NCI-H2081 treated with DMSO at 0.1 percent for 48 hours (cell line): ENCODE measurements at places on chromosomes 1 and 21.

DNA sequence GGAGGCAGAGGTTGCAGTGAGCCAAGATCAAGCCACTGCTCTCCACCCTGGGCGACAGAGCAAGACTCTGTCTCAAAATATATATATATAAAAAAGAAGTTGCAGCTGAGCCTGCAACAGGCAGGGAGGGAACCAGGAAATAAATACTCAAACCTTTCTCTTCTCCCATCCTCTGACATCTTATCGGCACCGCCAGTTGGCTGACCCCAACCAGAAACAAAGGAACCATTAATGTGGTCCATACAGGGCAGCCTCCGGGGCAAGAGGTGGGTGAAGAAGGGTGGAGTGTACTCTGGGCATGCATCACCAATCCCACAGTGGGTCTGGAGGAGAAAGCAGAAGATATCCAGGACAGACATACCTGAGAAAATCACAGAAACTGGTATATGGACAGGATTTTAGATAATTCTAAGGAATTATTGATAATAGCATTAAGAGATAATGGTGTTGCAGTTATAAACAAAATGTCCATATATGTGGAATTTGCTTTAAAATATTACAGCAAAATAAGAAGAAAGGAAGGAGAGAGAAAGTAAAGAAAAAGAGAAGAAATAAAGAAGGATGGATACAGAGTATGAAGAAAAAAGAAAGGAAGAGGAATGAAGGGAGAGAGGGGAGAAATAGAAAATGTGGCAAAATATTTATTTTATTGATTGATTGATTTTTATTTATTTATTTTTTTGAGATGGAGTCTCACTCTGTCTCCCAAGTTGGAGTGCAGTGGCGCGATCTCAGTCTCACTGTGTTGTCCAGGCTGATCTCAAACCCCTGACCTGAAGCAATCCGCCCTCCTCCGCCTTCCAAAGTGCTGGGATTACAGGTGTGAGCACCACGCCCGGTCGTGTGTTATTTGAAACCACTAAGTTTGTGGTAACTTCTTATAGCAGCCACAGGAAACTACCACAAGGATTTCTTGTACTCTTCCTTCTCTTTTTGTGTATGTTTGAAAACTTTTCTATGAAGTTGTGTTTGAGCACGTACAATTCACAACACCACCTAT, 4.1 kb upstream of the PTAFR start:
- DNase-seq = no peak

DNA sequence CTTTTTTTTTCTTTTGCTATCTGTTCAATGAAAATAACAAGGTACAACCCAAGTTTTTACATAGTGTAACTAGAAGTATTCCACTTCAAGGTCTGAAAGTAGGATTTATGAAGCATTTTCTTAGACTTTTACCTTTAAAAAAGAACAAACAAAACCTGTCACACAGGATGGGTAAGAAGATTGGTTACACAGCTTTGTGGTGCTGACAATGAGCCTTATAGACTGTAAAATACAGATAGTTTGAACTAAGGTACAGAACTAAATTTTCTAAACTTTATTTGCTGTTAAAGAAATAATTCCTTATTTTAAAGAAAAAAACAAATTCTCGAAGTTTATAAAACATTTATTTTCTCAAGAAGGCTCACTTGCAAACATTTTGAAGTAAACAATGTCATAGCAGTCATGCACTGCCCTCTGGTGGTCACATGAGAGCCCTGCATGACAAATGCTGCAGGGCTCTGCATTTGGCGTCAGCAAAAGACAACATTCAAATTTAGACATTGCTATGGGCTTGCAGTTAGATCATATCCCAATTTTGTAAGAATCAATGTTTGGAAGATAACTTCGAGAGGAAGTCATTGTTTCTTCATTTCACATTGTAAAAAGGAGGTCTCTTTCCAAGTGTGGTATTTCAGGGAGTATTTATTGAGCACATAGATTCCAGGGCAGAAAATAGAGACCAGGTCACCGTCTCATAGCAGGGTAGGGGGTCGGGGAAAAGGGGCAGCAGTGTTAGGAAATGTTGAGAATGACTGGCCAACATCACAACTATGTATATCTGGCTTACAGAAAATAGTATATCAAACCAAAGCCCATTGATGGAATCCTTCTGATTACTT, 115.3 kb upstream of the FMN2 start:
- DNase-seq = no peak

- no peak for DNase-seq
Measured at GRCh38 chr1:61389926-61390845, 307.8 kb downstream of the NFIA start.

- DNase-seq = no peak
Measured at GRCh38 chr1:109927911-109928321, 17.3 kb downstream of the CSF1 start.

- no peak for DNase-seq
Measured at GRCh38 chr1:35369922-35370671, 101.6 kb downstream of the ZMYM4 start.

DNA sequence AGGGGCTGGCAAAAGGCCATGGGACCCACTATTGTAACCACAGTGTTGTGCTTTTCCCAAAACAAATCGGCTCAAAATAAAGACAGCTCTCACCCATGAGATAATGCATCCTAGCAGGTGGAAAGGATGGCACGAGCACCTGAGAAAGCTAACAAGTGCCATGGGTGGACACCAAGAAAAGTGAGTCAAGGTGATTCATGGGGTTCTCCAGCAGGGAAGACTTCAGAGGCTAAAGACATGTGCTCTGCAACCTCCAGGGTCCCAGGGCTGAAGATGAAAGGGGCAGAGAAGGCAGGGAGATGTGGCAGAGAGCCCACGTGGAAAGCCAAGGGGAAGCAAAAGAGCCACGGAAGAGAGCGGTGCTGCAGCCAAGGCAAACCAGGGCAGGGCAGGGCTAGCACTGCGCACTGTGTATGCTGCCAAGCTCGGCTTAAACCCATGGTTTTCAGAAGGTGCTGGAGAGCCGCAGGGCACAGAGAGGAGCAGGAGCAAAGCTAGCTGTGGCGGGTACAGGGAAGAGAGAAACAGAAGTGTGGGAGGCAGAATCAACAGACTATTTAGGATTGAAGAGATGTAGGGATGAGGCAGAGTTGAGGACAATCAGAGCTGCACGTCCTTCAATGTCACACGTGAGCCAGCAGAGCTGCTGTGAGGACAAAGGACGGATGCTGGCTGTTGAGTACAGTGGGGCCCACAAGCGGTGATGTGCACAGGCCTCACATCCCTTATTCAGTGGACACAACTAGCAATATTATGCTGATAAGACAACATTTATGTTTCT, 41.8 kb upstream of the C1orf198 start:
- DNase-seq = no peak

- no peak for DNase-seq
Measured at GRCh38 chr1:24302209-24302611, 16.9 kb upstream of the GRHL3 start.

DNA sequence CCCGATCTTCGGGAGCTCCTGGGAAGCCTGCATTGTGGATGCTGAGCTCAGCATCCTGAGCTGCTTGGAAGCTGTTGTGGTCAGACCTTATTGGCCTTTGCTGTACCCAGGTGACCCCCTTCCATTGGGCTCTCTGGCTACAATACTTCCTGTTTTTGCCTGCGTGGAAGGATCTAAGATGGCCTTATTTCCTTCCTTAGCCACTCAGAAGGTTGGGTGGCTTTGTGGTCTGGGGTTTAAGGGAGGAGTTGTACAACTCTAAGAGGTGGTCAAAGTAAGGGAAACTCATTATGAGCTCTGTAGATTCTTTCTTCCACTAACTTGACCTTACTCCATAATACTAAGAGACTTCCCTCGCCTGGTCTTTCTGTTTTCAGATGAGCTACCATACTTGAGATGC, 17.7 kb downstream of the PFKFB2 start:
- DNase-seq = no peak

DNA sequence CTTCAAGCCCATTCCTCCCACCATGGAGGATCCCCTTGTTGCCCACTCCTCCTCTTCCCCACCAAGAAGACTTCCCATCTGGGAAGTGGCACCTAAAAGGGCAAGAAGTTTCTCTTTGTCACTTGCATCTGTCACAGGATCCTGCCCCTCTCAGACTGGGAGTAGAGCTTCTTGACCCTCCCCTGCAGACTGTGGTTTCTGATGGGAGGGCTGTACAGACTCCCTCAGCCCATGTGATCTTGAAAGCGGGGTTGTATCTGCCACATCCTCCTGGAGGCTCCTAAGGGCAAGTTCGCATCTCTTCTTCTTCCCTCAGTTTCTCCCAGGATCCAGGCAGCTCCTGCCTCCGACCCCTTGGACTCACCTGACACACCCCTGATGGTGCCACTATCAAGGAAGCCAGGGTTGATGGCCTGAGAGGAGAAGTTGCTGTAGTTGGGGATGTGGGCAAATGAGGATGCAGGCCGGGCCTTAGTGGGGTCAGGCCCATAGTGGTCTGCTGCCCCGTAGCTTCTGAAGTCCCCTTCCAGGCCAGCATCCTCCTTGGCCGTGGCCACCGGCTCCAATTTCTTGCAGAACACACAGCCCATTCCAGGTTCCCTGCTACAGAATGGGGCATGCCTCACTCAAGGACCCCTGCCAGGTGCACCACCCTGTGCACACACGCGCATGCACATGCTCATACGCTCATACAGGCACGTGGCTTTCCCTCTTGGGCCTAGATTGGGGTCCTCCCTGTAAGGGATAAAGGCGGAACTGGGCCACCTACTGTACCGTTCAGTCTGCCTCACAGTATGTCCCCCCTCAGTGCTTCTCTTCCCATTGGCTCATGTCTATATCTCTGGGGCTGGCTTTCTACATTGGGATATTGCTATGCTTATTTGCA, 11.4 kb downstream of the FGR start:
- no peak for DNase-seq

DNA sequence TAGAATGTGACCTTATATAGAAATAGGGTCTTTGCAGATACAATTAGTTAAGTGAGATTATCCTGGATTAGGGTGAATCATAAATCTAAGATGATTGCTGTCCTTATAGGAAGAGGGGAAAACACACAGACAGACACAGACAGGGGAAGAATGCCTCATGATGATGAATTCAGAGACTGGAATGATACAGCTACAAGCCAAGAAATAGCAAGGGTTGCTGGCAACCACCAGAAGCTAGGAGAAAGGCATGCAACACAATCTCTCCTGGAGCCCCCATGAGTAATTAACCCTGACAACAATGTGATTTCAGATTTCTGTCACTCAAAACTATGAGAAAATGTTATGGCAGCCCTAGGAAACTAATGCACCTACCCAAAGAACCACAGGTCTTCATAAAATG, 19.1 kb upstream of the PPIH start:
- DNase-seq = no peak

DNA sequence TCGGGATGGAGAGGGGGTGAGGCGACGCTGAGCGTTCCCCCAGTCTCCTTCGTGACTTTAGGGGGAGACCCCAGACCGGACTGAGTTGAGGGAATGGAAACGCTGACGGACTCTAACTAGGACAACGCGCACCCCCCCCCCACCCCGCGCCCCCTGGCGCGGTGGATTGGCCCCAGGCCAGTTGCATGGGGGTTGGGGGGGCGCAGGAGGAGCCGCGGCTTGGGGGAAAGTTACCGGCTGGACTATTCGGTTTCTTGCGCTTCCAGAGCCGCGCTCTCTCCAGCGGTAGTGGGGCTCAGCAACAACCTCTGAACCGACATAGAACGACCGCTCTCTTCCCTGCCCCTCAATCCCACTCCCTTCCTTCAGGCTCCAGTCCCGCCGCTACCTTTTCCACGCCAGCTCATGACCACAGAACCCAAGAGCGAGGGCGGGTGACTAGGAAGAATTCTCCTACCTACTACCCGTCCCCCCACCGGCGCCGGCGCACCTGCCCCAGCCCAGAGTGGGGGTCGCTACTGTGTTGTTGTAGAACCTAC, 694 bp downstream of the ZBTB7B start:
- DNase-seq = no peak

- no peak for DNase-seq
Measured at GRCh38 chr1:64766429-64766828, 21.6 kb downstream of the RAVER2 start.

DNA sequence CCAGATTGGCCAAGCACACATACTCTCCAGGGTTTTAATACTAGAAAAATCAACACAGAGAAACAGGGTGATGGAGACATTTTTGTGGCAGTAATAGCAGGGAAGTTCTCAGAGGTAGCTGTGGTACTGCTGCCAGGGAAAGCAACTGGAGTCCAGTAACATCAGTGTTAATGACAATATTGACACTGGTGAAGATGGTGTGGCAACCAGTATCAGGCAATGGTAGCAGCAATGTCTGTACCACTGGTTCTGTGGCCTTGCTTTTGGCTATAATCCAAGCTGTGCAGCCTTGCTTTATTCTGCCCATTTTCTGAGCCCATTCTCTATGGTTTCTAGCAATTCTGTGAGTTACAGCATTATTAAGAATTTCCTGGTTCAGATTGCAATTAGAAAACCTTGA, 1.6 kb upstream of the SNX7 start:
- DNase-seq = no peak

DNA sequence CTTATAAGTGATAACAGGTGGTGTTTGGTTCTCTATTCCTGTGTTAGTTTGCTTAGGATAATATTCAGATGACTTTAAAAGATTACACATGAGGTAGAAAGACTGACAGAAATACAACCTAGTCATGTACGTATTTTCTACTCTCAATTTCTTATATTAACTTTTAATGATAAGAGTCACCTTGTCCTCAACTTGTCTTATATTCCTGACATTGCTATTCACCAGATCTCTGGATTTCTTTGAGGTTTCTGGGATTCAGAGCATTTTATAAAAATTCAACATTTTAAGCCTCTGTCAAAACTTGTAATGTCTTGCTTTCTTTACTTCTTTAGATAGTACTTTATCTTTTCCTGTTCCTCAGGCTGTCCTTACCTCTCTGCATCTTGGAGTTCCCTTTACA, 234.2 kb downstream of the TBX15 start:
- no peak for DNase-seq

DNA sequence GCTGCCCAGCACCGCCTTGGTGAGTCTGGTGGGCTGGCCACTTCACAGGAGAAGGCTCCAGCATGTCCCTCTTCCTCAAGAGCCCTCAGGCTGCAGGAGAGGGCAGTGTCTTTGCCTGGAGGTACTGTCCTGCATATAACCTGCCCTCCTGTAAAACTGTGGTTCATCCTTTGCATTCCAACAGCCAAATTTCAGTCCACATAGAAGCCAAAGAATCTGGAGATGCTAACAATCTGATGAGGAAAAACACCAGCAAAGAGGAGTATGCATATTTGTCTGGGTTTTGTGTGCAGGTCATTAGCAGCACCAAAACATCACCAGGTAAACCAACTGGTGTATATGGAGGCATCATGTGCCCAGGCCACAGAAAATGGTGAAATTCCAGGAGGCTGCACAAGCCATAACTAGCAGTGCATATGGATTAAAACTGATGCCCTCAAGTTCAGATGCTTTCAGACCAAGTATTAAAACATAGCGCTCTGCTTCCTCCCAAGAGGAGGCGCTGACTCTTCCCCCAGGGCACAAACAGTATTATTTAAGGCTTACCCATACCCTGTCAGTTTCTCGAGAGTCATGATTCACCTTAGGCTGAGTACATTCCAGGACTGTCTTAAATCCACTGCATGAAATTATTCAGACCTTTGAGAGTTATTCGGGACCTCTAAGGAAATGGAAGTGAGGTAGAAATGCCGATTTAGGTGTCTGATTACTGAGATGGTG, 150.5 kb upstream of the COA6 start:
- DNase-seq = no peak

- no peak for DNase-seq
Measured at GRCh38 chr1:110070671-110071242, at the start of gene ALX3. ALX3 (minus strand) TSS chr1:110070672; CDS start chr1:110070612, 60 bp downstream.

- no peak for DNase-seq
Measured at GRCh38 chr1:229378586-229379367, 35.9 kb upstream of the CCSAP start.

GRCh38 chr21:39186676-39187075, 3.4 kb upstream of the PSMG1 start:
- DNase-seq = no peak
